ENCODE measurements at places on chromosomes 3 and 15.

- DNase-seq: no peak
Measured at GRCh38 chr3:13935494-13936094, 55.7 kb upstream of the WNT7A start.

- DNase-seq: no peak
Measured at GRCh38 chr15:75662823-75663519, 15.3 kb downstream of the SNX33 start.

DNA sequence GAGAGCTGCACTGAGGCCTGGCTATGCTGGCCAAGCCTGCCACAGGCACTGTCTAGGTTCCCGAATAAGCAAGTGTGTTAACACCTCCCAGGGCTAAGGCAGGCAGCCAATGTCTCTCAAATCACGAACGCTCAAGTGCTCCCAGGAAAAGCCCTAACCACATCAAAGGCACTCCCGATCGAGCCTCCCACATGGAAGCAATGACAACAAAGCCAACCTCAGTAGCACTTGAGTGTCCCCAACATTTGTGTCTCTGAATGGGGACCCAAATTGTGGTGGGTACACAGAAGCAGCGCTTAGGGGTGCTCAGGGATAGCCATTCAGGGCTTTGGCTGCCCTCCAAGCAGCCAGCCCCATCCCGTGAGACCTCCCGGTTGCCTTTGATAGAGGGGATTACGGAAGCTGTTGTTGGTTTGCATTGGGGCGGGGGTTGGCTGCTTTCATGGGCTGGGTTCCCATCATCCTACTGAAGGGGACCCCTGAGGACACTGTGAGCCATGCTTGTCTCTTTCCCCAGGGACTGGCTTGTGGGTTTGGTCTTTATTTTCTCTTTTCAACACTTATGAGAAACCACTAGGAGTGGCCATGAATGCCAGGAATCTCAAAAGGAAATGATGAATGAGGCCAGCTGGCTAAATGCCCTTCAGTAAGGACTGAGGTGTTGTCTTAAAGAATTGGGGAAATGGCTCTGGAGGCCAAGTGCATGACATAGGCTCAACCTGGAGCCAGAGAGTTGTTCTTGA, 234.1 kb upstream of the FEZF2 start:
- DNase-seq: no peak

GRCh38 chr3:70737666-70738290, 425.3 kb upstream of the MDFIC2 start:
- DNase-seq: peak; percentile 3

- no peak for DNase-seq
Measured at GRCh38 chr3:150213577-150213976, 194.5 kb upstream of the TSC22D2 start.

DNA sequence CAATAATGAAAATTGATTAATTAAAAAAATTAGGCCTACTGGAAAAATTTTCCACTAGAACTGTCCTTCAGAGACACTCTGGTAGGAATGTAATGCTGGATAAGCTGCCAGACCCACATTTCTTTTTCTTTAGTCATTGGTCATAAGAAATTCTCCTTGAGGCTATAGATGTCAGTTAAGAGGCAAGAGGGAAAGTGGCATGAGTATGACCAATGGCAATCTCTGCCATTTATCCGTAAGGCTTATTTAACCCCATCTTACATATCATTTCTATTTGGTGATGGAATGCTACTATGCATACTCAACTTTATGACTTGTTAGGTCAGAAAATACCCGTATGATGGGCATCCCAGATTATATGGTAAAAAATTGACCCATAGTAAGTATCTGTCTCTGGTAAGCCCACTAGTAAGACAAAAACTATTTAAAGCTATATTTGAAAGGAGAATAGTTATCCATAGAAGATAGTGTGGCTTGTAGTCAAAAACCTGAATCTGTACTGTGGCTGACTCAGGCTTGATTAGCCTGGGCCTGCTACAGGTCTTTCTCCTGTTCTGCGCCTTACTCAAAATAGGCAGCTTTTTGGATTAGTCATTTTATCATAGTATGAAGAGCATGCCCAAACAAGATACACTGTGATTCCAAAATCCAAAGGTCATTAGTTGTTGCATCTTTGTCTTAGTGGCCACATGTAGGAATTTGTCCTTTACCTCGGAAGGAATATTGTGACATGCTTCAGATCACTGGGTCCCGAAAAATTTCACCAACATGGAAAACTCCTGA, 314.7 kb downstream of the PYDC2 start:
- no peak for DNase-seq

All from KBM-7 (cell line).